ENCODE measurements at places on chromosomes 11 and 22. TPM values are rescaled to one million over a fixed set of nuclear protein-coding genes. Genes with fewer than 3 reads are reported as not detected.

The DPP3 gene
- 73.6 TPM for total RNA-seq

The TSSK2 gene
- not detected for total RNA-seq

The PPP2R1B gene
- 35.3 TPM for total RNA-seq

The ASCL2 gene
- total RNA-seq = not detected

The CNGA4 gene
- not detected for total RNA-seq

The SHISAL1 gene
- total RNA-seq = 0.33 TPM

The DDX17 gene
- total RNA-seq = 278 TPM

The KCNJ1 gene
- not detected for total RNA-seq

The KLHL35 gene
- 1.8 TPM for total RNA-seq

The TEX12 gene
- total RNA-seq = 0.31 TPM

The PRG3 gene
- total RNA-seq = not detected

The RAB39A gene
- total RNA-seq = 0.15 TPM

The BEST1 gene
- total RNA-seq = 7.0 TPM

The RAB3IL1 gene
- 15.0 TPM for total RNA-seq

The MLC1 gene
- not detected for total RNA-seq

The OR51E2 gene
- total RNA-seq = not detected

The HIKESHI gene
- total RNA-seq = 66.3 TPM

The MS4A15 gene
- not detected for total RNA-seq

The ACO2 gene
- total RNA-seq = 95.0 TPM

The OR52W1 gene
- not detected for total RNA-seq

The RFPL1 gene
- not detected for total RNA-seq

The MN1 gene
- 0.36 TPM for total RNA-seq

The OR51B2 gene
- total RNA-seq = not detected

The PGAP2 gene
- total RNA-seq = 12.2 TPM

The C22orf42 gene
- total RNA-seq = not detected

The CHRM1 gene
- 1.3 TPM for total RNA-seq

The NEU3 gene
- 17.9 TPM for total RNA-seq

The HOATZ gene
- total RNA-seq = not detected

The MTA2 gene
- total RNA-seq = 132 TPM

The TSGA10IP gene
- total RNA-seq = not detected

The NCF4 gene
- not detected for total RNA-seq

The C11orf52 gene
- total RNA-seq = 1.4 TPM

The SLC37A2 gene
- total RNA-seq = 1.4 TPM

The KRTAP5-7 gene
- total RNA-seq = not detected

The PLAAT5 gene
- not detected for total RNA-seq

The TBX10 gene
- total RNA-seq = not detected

The RBFOX2 gene
- 76.3 TPM for total RNA-seq

The SLC5A12 gene
- total RNA-seq = not detected

The MOGAT2 gene
- total RNA-seq = not detected

The DGCR6 gene
- total RNA-seq = 1.7 TPM

The PKDREJ gene
- total RNA-seq = not detected

The LZTR1 gene
- 63.3 TPM for total RNA-seq

The SLC22A6 gene
- total RNA-seq = not detected

The MS4A6A gene
- not detected for total RNA-seq

The OR52N4 gene
- total RNA-seq = not detected
